ENCODE measurements at places on chromosomes 13 and 19.

- no peak for DNase-seq
Measured at GRCh38 chr13:99690426-99691174, 189.3 kb downstream of the TM9SF2 start.

DNA sequence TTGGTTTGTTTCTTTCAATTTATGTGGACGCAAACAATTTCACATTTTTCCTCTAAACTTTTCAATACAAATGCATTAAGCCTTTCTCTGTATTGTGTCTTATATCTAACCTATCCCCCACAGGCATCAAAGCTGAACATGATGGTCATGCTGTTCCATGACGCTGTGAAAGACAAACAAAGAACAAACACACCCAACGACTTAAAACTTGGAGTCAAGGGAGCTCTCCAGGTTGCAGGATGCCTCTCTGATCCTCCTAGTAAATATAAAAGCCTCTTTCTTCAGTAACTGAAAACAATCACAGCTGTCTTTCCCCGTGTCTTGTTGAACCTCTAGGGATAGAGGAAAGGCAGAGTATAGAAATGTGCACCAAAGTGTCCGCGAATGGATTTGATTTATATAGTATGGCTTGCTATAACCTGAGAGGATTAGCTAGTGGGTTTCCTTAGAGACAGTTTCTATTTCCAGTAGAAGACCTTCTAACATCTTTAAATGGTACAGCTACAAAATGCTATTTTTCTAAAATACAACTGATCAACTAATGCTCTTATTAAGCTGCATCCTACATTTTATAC, 43.1 kb downstream of the PCDH9 start:
- no peak for DNase-seq

DNA sequence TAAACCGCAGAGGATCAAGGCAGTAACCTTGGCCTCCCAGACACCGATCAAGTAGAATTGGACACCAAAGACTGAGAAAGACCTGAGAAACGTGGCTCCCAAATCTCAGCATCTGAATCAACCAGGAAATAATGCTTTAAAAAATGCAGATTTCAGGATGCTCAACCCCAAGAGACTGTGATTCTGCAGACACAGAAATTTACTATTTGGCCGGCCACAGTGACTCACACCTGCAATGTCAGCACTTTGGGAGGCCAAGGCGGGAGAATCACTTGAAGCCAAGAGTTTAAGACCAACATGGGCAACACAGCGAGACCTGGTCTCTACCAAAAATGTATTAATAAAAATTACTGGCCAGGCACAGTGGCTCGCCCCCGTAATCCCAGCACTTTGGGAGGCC, 6.2 kb downstream of the ABCC4 start:
- no peak for DNase-seq

GRCh38 chr13:38334845-38335244, 14.8 kb upstream of the UFM1 start:
- no peak for DNase-seq

DNA sequence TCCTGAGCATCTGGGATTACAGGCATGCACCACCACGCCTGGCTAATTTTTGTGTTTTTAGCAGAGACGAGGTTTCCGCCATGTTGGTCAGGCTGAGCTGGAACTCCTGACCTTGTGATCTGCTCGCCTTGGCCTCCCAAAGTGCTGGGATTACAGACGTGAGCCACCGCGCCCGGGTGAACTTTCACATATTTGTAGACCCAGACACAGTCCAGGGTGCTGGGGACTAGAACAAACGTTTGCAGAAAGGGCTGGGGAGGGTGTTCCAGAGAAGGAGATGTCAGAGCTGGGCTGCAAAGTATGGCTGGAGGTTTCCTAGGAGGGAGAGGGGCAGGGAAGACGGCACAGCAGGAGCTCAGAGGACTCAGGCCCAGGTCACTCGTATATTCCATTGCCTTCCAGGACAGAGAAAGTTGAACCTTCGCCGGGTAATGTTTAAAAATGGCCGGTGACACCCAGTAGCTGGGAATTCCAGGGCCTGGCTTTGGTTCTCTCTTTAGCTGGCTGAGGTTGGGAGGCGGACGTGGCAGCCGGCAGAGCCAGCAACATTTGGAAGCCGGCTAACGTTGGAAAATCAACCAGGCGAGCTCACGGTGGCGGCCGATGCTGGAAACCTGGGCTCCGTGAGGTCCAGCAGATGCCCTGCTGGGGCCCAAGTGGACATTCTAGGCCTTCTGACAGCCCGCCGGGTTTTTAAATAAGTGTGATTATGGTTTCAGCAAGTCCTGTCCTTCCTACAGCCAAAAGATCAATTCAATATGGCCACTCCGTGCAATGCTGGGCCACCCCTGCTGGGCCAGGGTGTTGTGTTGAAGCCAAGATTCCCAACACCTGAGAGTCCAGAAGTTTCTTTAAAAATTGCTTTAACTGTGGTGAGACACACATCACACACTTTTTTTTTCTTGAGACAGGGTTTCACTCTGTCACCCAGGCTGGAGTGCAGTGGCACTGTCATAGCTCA, 41.5 kb downstream of the NFIC start:
- DNase-seq = no peak

DNA sequence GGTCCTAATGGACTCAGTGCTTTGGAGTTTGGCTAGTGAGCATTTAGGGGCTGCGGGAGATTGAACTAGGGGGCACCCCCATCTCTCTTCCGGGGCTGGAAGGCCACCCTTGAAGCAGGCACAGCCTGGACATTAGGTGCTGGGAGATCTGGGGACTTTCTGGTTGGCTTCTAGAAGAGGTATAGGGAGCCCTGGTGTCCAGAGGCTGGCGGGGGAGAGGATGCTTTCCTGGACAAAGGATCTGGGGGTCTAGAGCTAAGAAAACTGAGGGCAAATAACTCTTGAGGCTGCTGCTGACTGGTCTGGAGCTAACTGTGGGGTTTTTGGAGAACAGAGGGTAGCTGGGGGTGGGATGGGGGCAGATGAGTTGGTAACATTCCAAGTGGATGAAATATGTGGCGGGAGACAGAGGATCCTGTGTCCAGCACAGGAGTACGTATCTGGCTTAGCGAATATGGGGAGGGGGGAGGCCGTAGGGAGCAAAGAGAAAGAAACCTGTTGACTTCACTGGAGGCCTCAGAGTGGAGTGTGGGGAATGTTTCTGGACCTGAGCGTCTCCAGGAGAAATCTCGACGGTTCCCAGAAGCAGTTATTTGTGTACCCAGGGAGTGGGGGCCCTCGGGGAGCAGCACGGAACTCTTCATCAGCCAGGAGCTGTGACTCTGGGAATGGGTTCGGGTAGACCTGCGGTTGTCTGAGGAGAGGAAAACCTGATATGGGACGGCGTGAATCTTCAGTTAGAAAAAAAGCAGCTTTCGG, 1.4 kb downstream of the HNRNPUL1 start:
- DNase-seq = no peak

GRCh38 chr13:109119896-109120295, 490.5 kb downstream of the MYO16 start:
- no peak for DNase-seq

GRCh38 chr13:26051657-26052311, at the start of gene SHISA2:
Gene SHISA2 (minus strand): TSS chr13:26052016. CDS start chr13:26050975, 1,041 bp downstream.
- DNase-seq = peak; percentile 31

- no peak for DNase-seq
Measured at GRCh38 chr13:73062468-73062867, 3.7 kb downstream of the KLF5 start.
